ENCODE measurements at places on chromosomes 7 and 10. TPM values are rescaled to one million over a fixed set of nuclear protein-coding genes. Genes with fewer than 3 reads are reported as not detected.

GRCh38 chr10:129786216-129786615, 177.9 kb downstream of the EBF3 start:
- no peak for DNase-seq

SH3PXD2A gene
- total RNA-seq = 7.4 TPM

DNA sequence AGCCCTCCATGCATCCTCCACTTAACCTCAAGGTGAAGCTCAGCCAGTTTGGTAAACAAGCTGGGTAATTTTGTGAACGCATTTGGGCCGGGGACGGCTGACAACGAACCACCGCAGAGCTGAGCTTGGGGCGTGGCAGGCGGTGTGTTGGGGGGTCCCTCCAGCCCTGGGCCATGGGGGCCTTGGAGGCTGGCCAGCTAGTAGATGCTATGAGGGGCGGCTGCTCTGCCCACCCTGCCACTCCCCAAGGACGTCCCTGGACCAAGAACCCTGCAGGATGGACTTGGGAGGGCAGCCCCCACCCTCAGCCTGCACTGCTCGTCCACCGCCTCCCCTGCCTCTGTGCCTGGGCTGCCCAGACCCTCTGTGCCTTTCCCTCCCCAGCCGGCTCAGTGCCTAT, 12.0 kb upstream of the SCART1 start:
- DNase-seq = no peak

GRCh38 chr10:49163741-49164140, 24.4 kb downstream of the TMEM273 start:
- no peak for DNase-seq

DNA sequence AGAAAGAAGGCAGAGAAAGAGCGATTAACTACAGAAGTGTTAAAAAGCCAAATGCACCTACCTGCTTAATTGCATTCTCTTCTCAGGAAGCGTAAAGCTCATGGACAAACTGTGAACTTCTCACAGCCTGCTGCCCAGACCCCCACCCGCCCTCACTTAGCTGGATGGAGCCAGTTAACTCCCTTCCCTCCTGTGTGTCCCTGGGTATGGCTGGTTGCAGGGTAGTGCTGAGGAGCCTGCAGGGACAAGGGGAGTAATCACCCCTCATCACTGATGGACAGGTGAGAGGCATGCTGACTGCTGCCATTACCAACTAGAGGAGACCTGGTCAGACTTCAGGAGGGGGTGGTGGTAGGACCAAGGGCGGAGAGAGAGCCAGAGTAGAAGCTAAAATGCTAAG, 37.5 kb downstream of the ENO4 start:
- no peak for DNase-seq

- peak; percentile 20 for DNase-seq
Measured at GRCh38 chr10:70272925-70273316, 10.9 kb downstream of the NPFFR1 start.

GRCh38 chr7:30159698-30160143, 24.9 kb downstream of the MTURN start:
- peak; percentile 66 for DNase-seq

- no peak for DNase-seq
Measured at GRCh38 chr10:72802332-72802731, 91.2 kb upstream of the OIT3 start.

- DNase-seq = no peak
Measured at GRCh38 chr10:75175046-75175445, 35.5 kb upstream of the VDAC2 start.

GRCh38 chr10:103882285-103883007, 27.1 kb upstream of the SH3PXD2A start:
- no peak for DNase-seq

- DNase-seq = peak; percentile 73
Measured at GRCh38 chr7:35722054-35722849, 27.3 kb upstream of the HERPUD2 start.

HOXA5 gene
- not detected for total RNA-seq

HABP2 gene
- not detected for total RNA-seq

DNA sequence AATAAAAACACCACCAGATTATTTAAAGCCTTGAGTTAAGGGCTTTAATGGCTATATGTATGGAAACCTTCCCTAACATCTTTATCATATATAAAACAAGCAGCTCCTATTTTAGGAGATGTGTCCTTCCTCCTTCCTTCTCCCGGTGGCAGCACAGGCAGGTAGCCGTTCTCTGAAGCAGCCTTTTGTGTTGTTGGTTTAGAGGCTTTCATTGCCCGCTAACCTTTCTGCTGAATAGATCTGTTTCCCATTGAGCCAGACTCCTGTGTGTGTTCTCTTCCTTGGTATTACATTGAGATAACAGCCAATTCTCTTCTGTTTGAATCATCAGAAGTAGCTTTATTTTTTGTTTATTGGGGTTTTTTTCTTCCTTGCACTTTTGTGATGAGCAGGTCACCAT, 131.3 kb downstream of the CACNB2 start:
- DNase-seq = no peak

- no peak for DNase-seq
Measured at GRCh38 chr7:5607951-5608656, 173.4 kb downstream of the RNF216 start.

FAM25C gene
- total RNA-seq = not detected

GRCh38 chr7:129781928-129782817, 170.6 kb downstream of the UBE2H start:
- no peak for DNase-seq

DNA sequence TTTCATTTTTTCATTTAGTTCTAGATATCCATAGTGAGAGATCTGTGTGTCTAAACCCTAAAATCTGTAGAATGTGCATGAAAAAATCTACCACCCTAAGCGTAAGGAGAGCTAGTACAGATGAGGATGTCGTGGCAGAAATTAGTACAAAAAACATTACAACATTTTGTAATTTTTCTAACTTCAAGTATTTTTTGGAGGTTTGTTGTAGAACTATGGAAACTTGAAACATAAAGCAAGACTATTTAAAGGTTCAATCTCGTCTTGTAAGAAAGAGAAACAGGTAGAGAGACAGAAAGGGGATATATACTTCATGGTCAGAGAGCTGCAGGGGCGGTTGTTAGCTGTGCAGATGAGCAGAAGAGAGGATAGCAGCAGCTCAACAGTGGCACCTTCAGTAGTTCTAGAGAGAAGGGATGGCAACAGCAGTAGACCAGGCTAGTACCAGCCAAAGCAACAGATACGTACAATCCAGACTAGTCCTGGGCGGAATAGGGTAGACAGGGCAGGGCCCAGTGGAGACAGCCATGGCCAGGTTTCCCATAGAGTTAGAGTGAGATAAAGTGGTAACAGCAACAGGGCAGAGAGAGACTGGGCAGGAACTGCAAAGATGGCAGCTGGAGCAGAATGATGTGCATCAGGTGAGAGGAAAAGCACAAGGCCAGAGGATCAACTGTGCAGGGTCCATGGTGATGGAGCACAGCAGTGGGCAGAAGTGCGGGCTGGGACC, 145.2 kb downstream of the FRMD4A start:
- peak; percentile 79 for DNase-seq

GRCh38 chr10:76055963-76056362, 624.5 kb downstream of the LRMDA start:
- DNase-seq = no peak

DNA sequence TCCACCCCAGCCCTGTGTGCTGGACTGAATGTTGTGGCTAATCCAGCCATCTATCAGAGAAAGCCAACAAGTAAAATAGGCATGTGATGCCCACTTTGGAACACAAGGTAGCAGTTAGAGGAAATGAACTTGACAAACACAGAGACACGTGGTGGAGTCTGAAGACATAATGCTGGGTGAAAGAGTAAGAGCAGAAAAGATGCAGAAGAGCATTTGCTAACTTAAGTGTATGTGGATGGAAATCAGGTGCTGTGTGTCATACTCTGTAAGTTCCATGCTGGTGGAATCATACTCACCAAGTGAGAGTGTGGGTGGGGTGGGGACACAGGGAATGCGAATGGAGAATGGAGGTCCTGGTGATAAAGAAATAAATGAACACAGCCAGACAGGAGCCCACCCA, 22.8 kb downstream of the WDFY4 start:
- DNase-seq = no peak

ASAH2 gene
- 2.9 TPM for total RNA-seq

DNA sequence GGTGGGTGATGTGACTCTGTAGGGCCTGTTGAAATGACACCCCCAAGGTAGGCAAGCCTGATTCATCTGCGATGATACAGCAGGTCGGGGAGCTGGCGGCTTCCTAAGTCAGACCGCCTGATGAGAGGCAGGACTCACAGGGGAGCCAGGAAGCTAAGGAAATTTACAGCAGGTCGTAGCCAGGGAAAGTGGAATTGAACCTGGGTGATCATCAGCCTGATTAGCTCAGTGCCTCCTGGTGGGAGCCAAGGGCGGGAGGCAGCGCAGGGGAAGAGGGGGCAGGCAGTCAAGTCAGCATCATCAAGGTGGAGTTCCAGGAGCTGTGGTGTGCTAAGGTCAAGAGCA, 18.5 kb upstream of the TRIM56 start:
- DNase-seq = no peak

DNA sequence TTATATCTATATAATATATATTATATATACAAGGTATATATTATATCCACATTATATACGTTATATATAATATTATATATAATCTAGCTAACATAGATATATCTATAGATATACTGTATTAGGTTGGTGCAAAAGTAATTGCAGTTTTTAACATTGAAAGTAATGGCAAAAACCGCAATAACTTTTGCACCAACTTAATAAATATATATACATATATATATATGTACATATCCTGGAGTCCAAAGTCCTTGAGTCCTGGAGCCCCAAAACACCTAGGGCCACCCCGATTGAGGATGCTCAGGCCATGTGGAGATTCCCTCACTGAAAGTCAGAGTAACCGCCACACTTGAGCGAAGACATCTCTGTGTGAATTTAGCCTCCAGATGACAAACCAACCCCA, 408.2 kb upstream of the AUTS2 start:
- no peak for DNase-seq

- DNase-seq = no peak
Measured at GRCh38 chr10:123472606-123473005, 193.5 kb upstream of the GPR26 start.

- peak; percentile 72 for DNase-seq
Measured at GRCh38 chr10:13659887-13660550, 73.3 kb downstream of the PRPF18 start.

CTNNA3 gene
- total RNA-seq = not detected

DNA sequence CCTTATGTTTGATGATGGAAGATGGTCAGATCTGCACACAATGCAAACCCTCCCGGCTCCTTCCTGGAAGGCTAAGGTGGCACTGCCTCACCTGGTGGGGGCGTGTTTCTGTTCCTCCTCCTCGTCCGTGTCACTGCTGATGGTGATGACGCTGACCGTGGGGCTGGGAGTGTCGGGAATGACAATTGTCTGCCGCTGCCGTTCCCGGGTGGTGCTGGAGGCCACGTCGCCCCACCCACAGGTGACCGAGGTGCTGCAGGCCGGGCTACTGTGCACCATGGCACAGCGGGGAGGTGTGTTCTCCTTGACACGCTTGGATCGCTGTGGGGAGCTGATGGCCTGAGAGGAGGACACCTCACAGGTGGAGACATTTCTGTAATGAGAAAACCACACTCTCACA, 73.1 kb downstream of the CLEC2L start:
- no peak for DNase-seq

ERVW-1 gene
- total RNA-seq = not detected

DNA sequence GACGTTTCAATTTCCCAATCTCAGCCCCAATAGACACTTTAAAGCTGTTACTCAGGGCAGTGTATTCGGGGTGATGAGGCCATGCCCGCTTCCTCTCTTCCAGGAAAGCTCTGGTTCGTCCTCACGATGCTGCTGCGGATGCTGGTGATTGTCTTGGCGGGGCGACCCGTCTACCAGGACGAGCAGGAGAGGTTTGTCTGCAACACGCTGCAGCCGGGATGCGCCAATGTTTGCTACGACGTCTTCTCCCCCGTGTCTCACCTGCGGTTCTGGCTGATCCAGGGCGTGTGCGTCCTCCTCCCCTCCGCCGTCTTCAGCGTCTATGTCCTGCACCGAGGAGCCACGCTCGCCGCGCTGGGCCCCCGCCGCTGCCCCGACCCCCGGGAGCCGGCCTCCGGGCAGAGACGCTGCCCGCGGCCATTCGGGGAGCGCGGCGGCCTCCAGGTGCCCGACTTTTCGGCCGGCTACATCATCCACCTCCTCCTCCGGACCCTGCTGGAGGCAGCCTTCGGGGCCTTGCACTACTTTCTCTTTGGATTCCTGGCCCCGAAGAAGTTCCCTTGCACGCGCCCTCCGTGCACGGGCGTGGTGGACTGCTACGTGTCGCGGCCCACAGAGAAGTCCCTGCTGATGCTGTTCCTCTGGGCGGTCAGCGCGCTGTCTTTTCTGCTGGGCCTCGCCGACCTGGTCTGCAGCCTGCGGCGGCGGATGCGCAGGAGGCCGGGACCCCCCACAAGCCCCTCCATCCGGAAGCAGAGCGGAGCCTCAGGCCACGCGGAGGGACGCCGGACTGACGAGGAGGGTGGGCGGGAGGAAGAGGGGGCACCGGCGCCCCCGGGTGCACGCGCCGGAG, 2.6 kb downstream of the GJD4 start:
- peak; percentile 19 for DNase-seq

TMEM270 gene
- not detected for total RNA-seq

DNA sequence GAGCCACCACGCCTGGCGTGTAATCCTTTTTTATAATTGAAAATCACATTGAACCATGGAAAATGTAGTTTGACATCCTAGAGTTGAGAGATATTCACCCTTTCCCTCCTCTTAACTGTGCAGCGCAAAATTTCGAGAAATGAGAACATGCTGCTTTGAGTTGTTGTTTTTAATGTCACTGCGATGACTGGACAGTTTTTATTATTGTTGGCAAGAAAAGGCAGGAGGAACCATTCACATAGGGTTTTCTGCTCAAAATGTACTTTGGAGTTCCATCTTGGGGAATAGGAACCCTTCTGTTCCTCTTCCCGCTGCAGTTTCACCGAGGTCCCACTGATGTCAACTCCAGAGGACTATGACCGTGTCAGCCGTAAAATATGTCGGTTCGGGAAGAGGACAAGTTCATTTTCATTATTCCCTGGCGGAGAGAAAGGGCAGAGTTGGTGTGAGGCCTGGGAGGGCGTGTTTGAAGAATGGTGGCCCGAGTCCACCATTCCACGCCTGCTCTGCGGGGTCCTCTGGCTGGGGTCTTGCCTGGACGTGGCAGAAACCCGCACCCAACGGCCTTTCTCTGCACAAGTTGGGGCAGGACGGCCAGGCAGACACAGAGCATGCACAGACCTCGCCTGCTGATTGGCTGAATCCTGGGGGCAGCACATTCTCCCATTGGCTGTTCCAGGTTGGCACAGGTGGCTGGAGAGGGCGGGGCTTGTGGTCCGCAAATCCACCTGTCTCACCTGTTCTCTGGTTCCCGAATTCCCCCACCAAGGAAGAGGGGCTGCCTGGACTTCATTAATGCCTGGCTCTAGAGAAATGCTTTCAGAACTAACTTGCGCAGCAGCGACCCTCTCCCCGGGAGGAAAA, 105.1 kb upstream of the TCF7L2 start:
- DNase-seq = no peak
